ENCODE measurements at places on chromosomes 12 and 14.
A peak's percentile ranks its signal among the peaks of the same experiment; 100 is the strongest.

GRCh38 chr14:33369972-33370371 lies 431.3 kb downstream of the NPAS3 start:
- no peak for DNase-seq

GRCh38 chr14:76186308-76187027 lies 34.7 kb downstream of the GPATCH2L start:
- DNase-seq = no peak

GRCh38 chr14:41785696-41786095 lies 179.0 kb downstream of the LRFN5 start:
- DNase-seq = no peak

GRCh38 chr14:25607192-25607591 lies 557.2 kb upstream of the STXBP6 start:
- DNase-seq = no peak

- DNase-seq = no peak
Measured at GRCh38 chr14:87813211-87813610, 179.8 kb downstream of the GALC start.

DNA sequence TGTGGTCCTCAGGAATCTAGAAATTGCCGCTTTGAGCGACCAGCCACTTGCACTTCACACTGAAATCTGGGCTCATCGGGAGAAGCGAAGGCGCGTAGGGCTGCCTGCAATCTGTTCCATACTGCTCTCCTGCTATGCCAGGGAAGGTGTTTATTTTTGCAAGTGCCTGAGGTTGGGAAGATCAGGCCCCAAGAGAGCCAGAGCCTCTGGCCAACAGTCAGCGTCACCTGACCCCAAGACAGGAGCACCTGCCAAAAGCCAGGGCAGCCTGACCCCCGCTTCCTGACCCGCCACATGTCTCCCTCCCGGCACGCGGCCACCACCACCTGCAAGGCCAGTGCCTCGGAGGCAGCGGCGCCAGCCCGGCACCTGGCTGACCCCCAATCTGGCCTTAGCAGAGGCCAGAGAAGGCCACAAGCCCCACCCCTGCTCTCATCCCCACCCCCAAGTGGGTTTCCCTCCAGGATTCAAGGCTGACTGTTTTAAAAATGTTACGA lies 94.4 kb downstream of the CHGA start:
- no peak for DNase-seq

DNA sequence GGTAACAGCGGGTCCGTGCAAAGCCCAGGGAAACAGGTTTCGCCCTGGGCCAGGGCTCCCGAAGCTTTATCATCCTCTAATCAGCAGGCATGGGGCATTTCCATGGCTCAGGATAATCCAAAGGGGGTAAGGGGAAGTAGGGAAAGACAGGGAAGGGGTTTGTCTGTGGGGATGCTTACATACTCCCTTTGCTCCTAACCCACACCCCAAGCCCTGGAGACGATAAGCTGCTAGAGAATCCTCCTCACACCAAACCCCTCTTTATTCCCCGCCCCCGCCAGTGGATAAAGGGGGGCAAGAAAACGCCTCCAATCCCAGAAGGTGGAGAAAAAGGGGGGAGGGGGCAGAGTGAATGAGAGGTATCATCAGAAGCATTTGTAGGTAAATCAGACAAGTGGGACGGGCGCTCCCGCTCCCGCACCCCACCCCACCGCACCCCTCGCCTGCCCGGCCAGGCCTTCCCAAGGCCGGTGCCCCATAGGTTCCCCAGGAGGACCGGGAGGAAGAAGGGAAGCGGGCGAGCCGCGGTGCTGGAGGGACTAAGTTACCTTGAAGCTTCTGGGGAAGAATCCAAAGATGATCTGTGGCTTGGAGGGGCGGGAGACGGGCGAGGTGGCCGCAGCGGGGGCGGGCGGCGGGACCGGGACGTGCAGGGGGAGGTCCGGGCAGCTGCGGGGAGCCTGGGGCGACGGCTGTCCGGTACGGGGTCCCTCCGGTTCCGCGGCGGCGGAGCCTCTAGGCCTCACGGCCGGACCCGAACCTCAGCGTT lies 762 bp downstream of the PPP2R5E start:
- DNase-seq = peak; percentile 5

Data from AG10803 (cell line).